ENCODE measurements at places on chromosomes 12 and 14. TPM values are rescaled to one million over a fixed set of nuclear protein-coding genes. Genes with fewer than 3 reads are reported as not detected.

The PLEKHD1 gene
- 0.02 TPM for total RNA-seq

The SERPINA4 gene
- 0.09 TPM for total RNA-seq

The CCDC184 gene
- 2.3 TPM for total RNA-seq

The ALDH1L2 gene
- total RNA-seq = 4.7 TPM

The GLIPR1L1 gene
- total RNA-seq = not detected

The OS9 gene
- 114 TPM for total RNA-seq

The CFAP73 gene
- total RNA-seq = not detected

The KRT8 gene
- total RNA-seq = 5,279 TPM

The MMP17 gene
- 11.8 TPM for total RNA-seq

The LAG3 gene
- total RNA-seq = 0.90 TPM

The PTPRQ gene
- 0.06 TPM for total RNA-seq

The NTN4 gene
- 43.4 TPM for total RNA-seq

The TAC3 gene
- total RNA-seq = not detected

The NFYB gene
- 23.4 TPM for total RNA-seq

The TAPBPL gene
- total RNA-seq = 3.6 TPM

The NKX2-1 gene
- not detected for total RNA-seq

The FAIM2 gene
- not detected for total RNA-seq

The SLC25A47 gene
- not detected for total RNA-seq

The PPM1H gene
- total RNA-seq = 9.8 TPM

Data from A549 treated with dexamethasone at 1 μM for 4 hours (cell line).